ENCODE measurements at places on chromosomes 2 and 18.

GRCh38 chr2:183034806-183035205 lies 3.5 kb downstream of the NCKAP1 start:
- DNase-seq: no peak

- peak; percentile 13 for DNase-seq
Measured at GRCh38 chr18:52716973-52717372, 377.0 kb downstream of the DCC start.

DNA sequence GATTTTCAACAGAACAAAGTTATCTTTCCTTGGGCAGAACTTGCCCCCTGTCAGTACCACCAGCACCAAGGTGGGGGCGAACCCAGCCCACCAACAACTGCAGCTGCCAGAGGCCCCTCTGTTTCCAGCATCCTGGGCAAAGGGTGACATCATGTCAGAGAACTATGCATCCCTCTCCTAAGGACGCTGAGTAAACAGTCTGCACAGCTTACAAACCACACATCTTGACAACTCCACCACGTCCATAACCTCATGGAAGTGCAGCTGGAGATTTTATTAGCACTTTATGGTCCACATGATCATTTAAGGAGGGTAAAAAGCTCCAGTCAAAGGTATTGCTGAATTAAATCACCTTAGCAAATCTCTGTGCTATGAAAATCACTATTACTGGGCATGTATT lies 40.4 kb downstream of the PIEZO2 start:
- DNase-seq: no peak

DNA sequence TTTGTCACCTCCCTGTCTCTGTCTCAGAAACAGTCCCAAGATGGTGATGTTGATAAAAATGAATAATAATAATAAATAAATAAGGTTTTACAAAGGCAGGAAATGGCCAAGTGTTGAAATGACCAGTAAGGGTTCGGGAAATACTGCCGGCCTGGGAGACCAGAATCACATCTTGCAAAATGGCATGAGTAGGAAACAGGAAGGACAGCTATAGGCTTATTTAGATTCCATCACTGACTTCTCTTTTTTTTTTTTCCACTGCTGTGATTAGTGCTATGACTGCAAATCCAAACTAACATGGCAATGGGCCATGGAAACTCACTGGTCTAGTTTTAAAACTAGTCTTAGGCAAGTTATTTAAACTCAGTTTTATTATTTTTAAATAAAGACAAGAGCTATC lies 60.6 kb downstream of the SCN1A start:
- DNase-seq: no peak

DNA sequence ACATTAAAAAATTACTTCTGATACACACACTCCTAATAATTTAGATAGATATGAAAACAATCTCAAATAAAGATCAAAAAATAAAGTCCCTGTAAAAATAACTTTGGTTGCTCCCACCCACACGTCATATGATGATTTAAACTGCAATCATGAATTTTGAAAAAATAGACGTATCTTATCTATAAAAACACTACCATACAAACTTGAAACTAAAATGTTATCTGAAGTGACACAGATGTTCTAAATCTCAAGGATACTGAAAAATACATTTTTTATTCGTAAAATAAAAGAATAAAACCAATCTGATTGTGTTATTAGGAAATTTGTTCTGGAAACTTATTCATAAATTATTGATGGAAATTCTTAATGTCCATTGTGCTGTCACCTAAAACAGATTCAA lies 8.1 kb upstream of the BOLA3 start:
- DNase-seq: no peak

DNA sequence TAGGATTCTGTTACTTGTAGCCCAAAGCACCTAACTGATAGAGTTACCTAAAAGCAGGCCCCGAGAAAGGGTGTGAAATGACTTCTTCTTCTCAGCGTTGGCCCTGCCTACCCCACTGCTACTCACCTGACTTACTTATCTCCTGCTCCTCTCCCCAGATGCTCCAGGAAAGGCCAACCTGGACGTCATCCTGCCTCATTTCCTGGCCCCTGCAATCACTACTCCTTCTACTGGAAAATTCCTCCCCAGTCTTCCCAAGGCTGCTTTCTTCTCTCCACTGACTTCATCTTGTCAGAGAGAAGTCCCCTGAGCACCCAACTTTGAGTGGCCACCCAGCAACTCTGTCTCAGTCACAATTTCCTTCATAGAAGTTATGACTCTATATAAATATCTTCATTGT lies 63.4 kb upstream of the KLF7 start:
- DNase-seq: no peak
